ENCODE measurements at places on chromosomes 6 and 20.

GRCh38 chr6:129516787-129517186, 193.2 kb downstream of the ARHGAP18 start:
- no peak for DNase-seq

- no peak for DNase-seq
Measured at GRCh38 chr20:62362590-62362940, 4.5 kb downstream of the LAMA5 start.

- no peak for DNase-seq
Measured at GRCh38 chr20:37948956-37949355, 46.0 kb downstream of the VSTM2L start.

GRCh38 chr6:100663219-100663863, 198.6 kb upstream of the SIM1 start:
- DNase-seq = no peak

DNA sequence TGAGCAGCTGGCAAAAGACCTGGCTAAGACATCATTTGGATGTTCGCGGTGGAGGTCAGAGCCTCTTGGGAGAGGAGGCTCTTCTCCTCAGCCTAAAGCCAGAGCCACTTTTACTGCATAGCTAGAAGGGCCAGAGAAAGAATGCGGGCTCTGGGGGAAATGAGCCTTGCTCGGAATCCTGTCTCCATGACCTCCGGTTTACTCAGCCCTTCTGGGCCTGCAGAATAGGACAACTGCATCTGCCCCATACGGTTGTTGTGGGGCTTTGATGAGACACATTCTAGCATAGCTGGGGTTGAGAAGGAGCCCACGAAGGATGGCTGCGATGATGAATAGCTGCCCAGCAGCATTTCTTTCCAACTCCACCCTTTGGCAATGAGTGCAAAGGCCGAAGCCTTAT, 115.0 kb upstream of the SLC22A23 start:
- DNase-seq = no peak
